ENCODE measurements at places on chromosomes 12 and 14. TPM values are rescaled to one million over a fixed set of nuclear protein-coding genes. Genes with fewer than 3 reads are reported as not detected.

GRCh38 chr14:105126981-105127329 lies 41.6 kb downstream of the JAG2 start:
- no peak for DNase-seq

GRCh38 chr12:22893878-22894277 lies 268.9 kb downstream of the ETNK1 start:
- DNase-seq: no peak

DNA sequence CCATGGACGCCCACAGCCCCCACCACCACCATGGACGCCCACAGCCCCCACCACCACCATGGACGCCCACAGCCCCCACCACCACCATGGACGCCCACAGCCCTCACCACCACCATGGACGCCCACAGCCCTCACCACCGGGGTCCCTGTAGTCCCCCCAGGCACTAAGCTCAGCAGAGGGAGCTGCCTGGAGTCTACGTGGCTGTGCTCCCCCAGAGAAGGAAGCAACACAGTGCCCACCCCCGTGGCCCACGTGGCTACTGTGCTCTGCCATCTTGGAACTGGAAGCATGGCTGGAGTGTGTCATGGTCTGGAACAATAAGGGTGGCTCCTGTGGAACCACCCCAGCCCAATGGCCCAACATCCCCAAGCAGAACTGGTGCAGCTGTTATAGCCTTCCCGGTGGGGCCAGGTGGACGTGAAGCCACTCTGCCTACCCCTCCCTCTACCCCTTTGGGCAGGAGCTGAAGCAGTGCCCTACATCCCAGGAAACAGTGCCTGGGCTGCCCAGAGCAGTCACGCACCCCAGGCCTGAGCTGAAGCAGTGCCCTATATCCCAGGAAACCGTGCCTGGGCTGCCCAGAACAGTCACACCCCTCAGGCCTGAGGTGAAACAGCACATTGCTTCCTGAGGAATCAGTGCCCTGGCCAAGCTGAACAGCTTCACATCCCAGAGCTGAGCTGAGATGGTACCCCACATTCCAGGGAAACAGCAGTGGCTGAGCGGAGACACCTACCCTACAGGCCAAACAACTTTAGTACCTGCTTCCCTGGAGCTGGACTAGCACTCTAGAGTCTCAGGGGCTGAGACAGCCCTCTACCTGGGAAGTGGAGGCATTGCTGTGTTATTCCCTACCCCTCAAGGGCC lies 9.0 kb upstream of the SFSWAP start:
- DNase-seq: no peak

GRCh38 chr12:26524862-26525465 lies 308.0 kb downstream of the ITPR2 start:
- peak; percentile 53 for DNase-seq

DNA sequence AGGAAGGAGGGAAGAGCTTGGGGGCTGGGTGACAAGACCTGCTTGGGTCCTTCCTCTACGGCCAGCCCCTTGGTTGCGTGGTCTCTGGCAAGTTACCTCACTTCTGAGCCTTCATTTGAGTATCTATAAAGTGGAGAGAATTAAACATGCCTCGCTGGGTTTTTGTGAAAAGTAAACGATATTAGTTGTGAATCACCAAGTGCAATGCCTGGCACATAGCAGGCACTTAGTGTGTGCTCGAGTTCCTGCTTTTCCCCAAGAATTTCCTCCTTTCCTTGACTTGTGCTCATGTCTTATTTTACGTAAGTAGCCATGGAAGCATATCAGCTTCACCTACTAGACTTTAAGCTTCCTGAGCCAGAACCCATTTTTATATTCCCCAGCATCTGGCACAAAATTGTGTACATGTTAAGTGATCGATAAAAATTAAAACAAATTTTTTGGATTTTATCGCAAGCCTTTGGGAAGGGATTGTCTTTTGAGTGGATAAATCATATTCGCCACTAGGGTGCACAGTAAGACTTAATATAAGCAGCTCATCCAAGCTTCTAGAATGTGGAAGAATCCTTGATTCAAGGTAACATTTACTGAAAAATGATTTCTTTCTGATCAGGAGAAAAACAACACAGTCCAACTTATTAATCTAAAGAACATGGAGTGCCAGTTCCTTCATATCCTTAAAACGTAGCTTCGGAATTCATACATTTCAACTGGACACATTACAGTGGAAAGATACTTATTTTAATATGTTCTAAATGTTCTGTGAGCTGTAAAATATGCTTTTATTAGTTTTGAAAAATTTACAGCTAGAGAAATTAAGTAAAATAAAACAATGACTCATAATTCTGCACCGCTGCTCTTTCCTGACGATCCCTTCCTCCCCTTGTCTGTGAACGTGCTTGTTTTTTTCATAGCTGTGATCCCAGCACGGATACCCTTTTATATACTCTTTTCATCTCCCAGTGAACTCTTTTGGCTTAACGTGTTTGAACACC lies 62.0 kb downstream of the SLC25A47 start:
- peak; percentile 30 for DNase-seq

- no peak for DNase-seq
Observed at GRCh38 chr14:101881426-101881825, 82.9 kb upstream of the DYNC1H1 start.

- DNase-seq: peak; percentile 32
Observed at GRCh38 chr14:38989922-38990546, 113.0 kb downstream of the SEC23A start.

The DAD1 gene
- 280 TPM for total RNA-seq

- DNase-seq: no peak
Observed at GRCh38 chr12:110790301-110790700, 47.6 kb upstream of the PPP1CC start.

GRCh38 chr14:68088451-68088854 lies 268.9 kb downstream of the RAD51B start:
- DNase-seq: no peak

DNA sequence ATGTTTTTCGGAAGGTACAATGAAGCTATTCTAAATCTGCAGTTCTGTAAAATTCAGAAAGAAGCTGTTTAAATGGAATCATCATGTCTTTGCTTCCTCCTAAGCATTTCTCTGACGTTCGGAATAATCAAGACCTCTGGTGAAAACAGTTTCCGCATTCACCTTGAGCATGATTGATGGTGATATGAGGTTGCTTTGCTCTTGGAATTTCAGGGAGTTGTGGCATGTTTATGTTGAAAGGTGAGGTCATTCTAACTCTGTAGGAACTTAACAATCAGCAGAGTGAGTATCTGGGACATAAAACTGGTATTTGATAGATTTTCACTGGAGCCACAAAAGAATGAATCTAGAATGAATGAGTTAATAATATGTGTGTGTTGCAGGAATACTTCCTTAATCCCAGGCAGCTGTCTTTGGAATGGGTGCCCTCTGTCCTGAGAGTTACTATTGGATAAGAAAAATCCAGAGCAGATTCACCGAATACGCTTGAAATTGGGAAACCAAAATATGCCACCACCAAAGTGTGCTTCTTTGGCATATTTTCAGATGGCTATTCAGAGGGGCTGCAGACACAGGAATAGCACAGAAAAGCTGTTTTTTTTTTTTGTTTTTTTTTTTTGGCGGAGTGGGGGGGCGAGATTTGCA lies 599.1 kb downstream of the CCER1 start:
- no peak for DNase-seq

Measured in HT1080 (cell line).